NCI-H1694 (cell line): ENCODE measurements at places on chromosomes 13 and 19.

DNA sequence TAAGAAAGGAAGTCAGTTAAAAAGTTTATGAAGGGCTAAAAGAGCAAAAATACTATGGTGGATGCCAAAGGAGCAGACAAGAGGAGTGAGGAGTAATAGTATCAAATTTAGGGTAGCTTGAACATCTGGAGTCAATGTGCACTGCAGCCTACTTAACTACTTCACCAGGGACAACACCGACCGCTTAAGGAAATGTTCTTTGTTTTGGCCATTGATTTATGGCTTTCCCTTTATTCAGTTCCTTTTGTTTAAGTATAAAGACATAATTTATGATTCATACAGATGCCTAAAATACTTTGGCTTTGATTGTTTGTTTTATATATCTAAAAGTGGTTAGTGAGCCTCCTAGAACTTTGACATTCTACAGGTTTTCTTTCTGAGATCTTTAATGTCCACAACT lies 276.3 kb upstream of the PRR20A start:
- no peak for DNase-seq

GRCh38 chr19:38173291-38174041 lies 50.6 kb downstream of the DPF1 start:
- DNase-seq: peak; percentile 90

DNA sequence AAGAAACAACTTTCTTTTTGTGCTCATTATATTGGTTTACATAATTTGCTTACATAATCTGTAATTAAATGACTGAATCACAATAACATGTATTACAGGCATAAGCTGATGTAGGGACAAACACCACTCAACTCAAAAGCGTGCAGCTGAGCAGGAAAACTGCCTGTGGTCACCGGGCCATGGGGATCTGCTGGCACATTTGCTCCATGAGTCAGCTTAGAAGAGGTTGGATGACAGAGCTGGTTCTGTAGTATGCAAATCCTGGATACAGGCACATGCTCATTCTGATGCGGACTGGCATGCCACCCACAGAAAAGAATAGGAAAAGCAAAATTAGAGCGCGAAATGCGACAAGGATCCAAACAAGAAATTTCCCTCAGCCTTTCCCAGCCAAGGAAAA lies 128.6 kb downstream of the USP12 start:
- DNase-seq: no peak

DNA sequence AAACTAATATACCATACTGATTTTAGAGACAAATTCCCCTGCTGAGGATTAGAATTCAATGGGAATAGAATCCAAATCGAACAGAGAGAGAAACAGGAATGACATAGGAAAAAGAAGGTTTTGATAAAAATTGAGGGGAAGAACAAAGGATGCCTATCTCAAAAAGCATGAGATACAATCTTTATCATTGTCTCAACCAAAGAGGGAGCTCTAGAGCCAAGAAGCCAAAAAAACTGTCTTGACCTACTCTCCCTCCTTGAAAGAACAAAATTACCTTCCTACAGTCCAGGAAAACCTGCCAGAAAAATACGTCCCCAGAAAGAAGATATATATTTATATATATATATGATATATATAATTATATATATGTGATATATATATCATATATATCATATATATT lies 39.2 kb upstream of the MIR17HG start:
- no peak for DNase-seq

DNA sequence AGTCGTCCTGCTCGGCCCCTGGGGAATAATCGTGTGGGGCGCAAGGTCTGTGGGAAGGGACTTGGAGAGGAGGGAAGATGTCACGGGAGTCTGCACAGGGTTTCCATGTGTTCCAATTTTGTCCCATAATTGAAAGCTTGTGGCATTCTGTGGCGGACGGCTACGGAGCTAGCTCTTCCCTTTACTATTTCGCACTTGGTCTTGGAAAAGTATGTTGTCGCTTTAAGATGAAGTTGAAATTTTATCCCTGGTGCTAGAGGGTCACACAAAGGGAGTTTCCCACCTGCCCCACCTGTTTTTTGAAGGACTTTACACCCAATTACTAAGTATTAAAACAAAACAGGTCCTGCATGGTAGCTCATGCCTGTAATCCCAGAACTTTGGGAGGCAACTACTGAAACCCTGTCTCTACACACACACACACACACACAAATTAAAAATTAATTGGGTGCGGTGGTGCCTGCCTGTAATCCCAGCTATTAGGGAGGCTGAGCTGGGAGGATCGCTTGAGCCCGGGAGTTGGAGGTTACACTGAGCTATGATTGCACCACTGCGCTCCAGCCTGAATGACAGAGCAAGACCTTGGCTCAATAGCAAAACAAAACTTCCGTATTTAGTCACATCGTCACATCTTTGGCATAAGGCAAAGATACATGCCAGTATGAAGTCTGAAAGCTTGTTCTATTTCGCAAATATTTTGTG lies 967 bp upstream of the TPT1 start:
- no peak for DNase-seq

DNA sequence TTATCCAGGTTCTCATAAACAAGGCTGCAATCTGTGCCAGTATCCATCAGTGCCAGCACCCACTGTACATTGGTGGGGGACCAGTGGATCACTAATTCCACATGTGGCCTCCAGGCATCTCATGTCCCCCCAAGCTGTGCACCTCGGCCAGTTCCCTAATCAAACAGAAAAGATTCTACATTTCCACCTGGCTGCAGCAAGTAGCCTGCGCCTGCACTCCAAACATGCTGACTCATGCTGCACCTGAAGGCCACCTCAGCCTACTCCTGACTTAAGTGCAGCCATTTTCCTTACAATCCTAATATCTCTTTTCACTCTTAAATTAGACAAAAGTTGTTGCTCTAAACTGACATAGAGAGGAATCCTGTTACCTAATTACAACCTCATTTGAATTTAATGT lies 729.4 kb upstream of the MIR17HG start:
- no peak for DNase-seq

DNA sequence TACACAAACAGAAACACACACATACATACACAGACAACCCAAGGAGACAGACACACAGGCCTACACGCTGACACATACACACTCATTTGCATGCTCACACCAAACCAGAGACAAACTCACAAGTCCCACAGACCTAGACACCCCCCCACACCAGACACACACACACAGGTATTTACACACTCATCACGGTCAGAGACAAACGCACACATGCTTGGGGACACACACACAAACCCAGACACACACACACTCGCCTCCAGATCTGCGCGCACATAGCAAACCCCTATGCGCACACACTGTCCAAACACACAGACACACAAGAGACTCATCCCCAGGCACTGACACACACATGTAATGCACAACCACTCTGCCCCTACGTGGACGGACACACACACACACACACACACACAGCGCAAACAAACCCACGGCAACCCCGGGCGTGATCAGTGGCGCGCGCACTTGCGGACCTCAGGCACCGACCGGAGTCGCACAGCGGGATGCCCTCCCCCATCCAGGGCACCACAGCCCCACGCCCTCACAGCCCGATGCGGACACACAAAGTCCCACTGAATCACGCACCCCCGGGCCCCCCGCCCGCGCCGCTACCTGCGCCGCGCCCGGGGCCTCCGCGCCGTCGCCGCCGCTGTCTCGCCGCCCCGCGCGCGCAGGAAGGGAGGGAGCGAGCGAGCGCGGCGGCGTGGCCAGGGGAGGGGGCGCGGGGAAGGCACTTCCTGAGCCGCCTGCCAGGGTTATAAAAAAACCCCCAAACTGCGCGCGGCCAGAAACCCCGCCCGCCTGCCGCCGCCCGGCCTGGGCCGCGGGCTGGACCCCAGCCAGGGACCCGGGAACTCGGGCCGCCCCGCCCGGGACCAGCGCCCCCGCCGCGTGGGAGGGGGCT lies at the start of gene ADAMTS10:
Gene ADAMTS10 (minus strand): TSS at position 675 of the 895 bp plus-strand sequence. CDS start 5,005 bp downstream, outside the sequence.
- DNase-seq: no peak

GRCh38 chr19:23116802-23117571 lies at the start of gene ZNF730:
TSS of gene ZNF730 (plus strand) at chr19:23117025. CDS start at chr19:23117174, 149 bp downstream.
- peak; percentile 38 for DNase-seq

- DNase-seq: no peak
Measured at GRCh38 chr19:18939922-18940768, 872 bp downstream of the HOMER3 start.

- no peak for DNase-seq
Measured at GRCh38 chr13:79571147-79571546, 90.2 kb downstream of the NDFIP2 start.
